ENCODE measurements at places on chromosomes 1 and 21. TPM values are rescaled to one million over a fixed set of nuclear protein-coding genes. Genes with fewer than 3 reads are reported as not detected.

GRCh38 chr1:65359888-65360287 lies 50.5 kb downstream of the DNAJC6 start:
- no peak overlapping the region for H3K4me3 ChIP-seq
- 0 out of 2 replicates have a peak, but pooled peaks cover 5% of the 10 kb centered on the region for H3K4me1 ChIP-seq
- DNase-seq, result no peak

- H3K4me1 ChIP-seq, result no peaks in the 10 kb centered on the region
- H3K4me3 ChIP-seq, result no peak overlapping the region
- H3K27me3 ChIP-seq, result no peaks in the 10 kb centered on the region
- no peak for DNase-seq
These were observed 162.3 kb downstream of the ZNF281 start for GRCh38 chr1:200247518-200247917.

PLEKHG5 gene
- total RNA-seq, result 66.1 TPM

DNA sequence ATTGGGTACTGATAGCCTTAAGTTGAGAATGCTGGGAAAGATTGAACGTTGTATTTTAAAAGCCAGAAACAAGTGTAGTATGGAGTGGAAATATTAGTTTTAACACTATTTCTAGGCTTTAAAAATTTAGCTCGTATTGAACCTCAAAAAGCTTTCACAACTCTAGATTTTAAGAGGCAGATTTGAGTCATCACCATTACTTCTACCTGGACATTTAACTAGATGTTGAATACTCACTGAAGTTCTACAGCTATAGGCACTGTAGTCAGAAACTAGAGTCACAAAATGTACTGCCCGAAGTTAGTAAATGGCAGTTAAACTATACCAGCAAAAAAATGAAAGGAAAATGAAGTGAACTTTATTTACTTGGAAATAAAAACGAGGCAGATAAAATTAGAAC lies 96.5 kb downstream of the NEK7 start:
- H3K27ac ChIP-seq, result peak overlapping the region; percentile 21
- H3K36me3 ChIP-seq, result no peaks in the 10 kb centered on the region
- no peaks in the 10 kb centered on the region for H3K27me3 ChIP-seq
- H3K4me3 ChIP-seq, result no peak overlapping the region

DNA sequence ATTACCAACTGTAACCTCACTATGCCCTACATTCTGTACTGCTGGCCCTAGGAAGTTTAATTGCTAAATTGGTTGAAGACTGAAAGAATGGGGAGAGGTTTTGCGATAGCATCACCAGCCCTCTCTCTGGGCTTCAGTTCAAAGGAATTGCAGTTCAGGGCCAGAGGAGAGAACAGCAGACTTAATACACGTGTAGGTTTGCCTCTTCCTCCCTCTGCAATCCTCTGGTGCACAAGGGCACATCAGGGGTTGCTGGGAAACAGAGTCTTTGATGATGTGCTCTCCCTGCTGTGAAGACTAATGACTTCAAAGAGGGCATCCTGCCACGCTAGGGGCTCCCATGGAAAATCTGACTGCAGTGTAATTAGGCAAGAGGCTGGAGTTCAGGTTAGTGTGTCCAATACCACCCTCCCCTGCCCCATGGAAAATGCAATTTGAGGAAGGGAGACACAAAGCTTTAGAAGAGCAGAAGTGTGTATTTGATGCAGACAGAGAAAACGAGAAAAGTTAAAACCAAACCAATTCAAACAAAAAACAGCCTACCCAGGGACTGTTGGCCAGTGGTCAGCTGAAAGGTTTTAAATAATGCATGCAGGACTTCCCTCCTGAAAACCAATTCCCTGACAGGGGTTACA lies 167.9 kb downstream of the ASTN1 start:
- no peak overlapping the region for H3K4me3 ChIP-seq
- no peak overlapping the region for H3K27ac ChIP-seq
- H3K4me1 ChIP-seq, result peaks cover 10% of the 10 kb centered on the region
- H3K36me3 ChIP-seq, result no peaks in the 10 kb centered on the region
- no peak for DNase-seq
- no peaks in the 10 kb centered on the region for H3K27me3 ChIP-seq

- peaks cover 7% of the 10 kb centered on the region for H3K36me3 ChIP-seq
- no peaks in the 10 kb centered on the region for H3K27me3 ChIP-seq
- DNase-seq, result peak; percentile 50
- peak overlapping the region; percentile 87 for H3K4me3 ChIP-seq
These were observed 1.2 kb downstream of the AGPAT3 start for GRCh38 chr21:43866260-43866629.

UBE4B gene
- total RNA-seq, result 37.9 TPM

DNA sequence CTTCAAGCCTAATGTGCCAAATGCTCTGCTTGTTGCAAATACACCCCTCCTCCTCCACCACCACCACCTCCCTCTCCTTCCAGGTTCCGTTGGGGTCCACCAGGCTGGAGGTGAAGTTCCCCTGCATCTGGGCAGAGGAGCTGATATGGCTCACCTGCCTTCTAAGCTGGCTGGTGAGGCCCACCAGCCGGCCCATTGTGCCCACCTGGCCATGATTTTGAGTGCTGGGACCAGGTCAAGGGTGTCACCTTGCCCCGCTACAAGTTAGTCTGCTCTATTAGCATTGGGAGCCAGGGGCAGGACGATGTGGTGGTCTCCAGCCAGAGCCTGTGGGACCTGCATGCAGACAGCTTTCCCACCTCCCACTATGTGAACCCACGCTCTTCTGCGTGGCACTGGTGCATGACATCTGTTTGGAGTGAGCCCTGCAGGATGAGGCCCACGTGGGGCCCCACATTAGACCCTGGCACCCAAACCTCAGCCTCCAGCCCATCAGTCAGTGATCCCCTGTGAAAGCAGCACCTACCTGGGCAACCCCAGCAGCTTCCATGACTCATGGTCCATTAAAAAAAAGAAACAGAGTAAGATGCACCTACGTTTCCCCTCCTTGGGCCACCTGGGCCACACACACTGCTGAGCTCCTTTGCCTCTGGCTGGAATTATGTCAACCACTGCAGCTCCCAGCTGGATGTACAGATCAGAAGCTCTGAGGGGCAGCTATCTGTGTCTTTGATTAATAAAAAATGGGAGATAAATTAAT lies 15.6 kb upstream of the CDCP2 start:
- peaks cover 6% of the 10 kb centered on the region for H3K4me1 ChIP-seq
- H3K4me3 ChIP-seq, result no peak overlapping the region
- no peaks in the 10 kb centered on the region for H3K27me3 ChIP-seq
- H3K36me3 ChIP-seq, result no peaks in the 10 kb centered on the region
- H3K27ac ChIP-seq, result no peak overlapping the region

- H3K4me1 ChIP-seq, result peaks cover 10% of the 10 kb centered on the region
- no peak overlapping the region for H3K27ac ChIP-seq
- no peaks in the 10 kb centered on the region for H3K36me3 ChIP-seq
- no peaks in the 10 kb centered on the region for H3K27me3 ChIP-seq
- no peak overlapping the region for H3K4me3 ChIP-seq
These were observed 88.0 kb downstream of the HIVEP3 start for GRCh38 chr1:41830726-41831125.

- no peaks in the 10 kb centered on the region for H3K4me1 ChIP-seq
- DNase-seq, result no peak
- no peak overlapping the region for H3K27ac ChIP-seq
- no peak overlapping the region for H3K4me3 ChIP-seq
- peaks cover 21% of the 10 kb centered on the region for H3K27me3 ChIP-seq
- H3K36me3 ChIP-seq, result no peaks in the 10 kb centered on the region
These were observed 86.7 kb upstream of the COL11A1 start for GRCh38 chr1:103194984-103195383.

GRCh38 chr21:41316200-41317062 lies at the start of gene FAM3B:
Gene FAM3B, plus strand, starts transcription at chr21:41316801. Its CDS starts 79 bp downstream, at chr21:41316880.
- no peaks in the 10 kb centered on the region for H3K4me1 ChIP-seq
- H3K27me3 ChIP-seq, result peaks cover 62% of the 10 kb centered on the region
- H3K27ac ChIP-seq, result no peak within 1 kb of the TSS
- peak within 1 kb of the TSS; percentile 40 for H3K4me3 ChIP-seq
- no peaks in the 10 kb centered on the region for H3K36me3 ChIP-seq

FAM43B gene
- total RNA-seq, result 0.11 TPM

DNA sequence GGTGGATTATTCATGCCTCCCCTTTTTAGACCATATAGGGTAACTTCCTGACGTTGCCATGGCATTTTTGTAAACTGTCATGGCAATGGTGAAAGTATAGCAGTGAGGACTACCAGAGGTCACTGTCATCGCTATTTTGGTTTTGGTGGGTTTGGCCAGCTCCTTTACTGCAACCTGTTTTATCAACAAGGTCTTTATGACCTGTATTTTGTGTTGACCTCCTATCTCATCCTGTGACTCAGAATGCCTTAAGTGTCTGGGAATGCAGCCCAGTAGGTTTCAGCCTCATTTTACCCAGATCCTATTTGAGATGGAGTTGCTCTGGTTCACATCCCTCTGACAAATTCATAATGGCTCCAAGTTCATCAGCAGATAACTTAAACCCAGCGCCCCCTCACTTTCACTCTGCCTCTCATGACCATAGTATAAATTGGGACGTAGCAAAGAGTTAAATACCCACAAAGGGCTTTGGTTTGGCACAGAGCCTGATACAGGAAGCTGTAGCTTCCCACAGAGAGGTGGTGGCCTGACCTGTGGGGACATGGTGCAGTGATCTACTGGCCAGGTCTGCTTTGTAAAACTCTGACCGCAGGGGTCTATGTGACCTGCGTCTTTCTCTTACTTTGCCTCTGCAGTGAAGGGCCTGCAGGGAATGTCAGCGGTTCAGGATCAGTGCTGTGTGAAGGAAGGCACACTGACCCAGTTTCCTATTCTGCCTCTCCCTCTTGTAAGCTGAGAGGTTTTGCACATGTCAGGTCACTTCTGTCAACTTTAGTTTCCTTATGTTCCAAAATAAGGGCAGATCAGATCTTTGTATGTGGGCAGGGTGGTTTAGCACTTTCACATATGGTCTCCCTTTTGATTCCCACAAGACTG lies 78.1 kb upstream of the ZNF644 start:
- H3K27ac ChIP-seq, result no peak overlapping the region
- no peak overlapping the region for H3K4me3 ChIP-seq
- no peaks in the 10 kb centered on the region for H3K36me3 ChIP-seq
- DNase-seq, result peak; percentile 46
- H3K4me1 ChIP-seq, result peaks cover 9% of the 10 kb centered on the region

DNA sequence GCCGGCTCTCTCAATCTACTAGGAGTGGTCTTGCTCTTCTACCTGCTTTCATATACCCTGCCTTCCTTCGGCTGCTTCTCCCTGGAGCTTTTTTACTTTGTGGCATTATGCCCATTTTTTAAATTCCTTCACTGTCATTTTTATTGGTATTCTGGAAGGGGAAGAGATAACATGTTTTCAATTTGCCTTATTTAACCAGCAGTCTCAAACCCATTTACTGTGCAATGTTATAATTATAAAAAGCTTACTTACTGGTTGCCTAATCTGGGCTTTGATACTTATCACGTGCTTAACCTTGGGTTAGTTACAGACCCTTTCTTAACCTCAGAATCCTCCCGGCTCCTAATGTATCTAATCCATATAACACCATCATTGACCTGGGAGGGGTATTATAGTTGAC lies 128.1 kb downstream of the SIPA1L2 start:
- H3K27me3 ChIP-seq, result no peaks in the 10 kb centered on the region
- H3K4me1 ChIP-seq, result no peaks in the 10 kb centered on the region
- no peaks in the 10 kb centered on the region for H3K36me3 ChIP-seq
- no peak overlapping the region for H3K4me3 ChIP-seq
- no peak overlapping the region for H3K27ac ChIP-seq
- no peak for DNase-seq

DNA sequence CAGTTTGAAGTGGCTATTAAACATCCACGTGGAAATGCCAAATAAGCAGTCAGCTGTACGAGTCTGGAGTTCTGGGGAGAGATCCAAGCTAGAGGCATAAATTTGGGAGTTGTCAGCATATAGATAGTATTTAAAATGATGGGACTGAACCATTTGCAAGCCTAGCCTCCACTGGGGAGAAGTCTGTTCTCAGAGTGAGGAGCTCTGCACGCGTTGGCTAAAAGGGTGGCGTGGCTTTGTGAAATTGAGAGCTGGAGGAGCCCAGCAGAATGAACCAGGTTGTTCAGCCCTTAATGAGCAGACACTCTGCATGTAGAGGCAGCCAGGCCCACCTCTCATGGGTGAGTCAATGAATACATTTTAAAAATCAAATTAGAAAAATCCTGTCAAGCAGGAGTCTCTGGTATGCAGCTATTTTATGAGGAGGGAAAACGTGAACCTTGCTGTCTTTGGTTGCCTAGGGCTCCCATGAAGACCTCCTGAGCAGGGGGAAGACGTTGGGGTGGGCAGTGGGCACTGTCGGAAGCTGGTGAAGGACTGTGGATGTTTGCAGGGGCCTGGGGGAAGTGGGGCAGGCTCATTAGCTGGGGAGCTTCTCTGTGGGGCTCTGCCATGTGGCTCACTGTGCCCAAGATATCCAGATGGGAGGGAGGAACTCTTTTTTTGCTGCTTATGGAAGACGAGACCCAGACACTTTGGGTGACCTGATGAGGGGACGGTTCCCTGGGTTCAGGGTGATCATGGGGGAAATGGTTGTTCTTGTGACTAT lies 18.8 kb downstream of the TMCC2 start:
- no peaks in the 10 kb centered on the region for H3K36me3 ChIP-seq
- H3K4me3 ChIP-seq, result no peak overlapping the region
- H3K27ac ChIP-seq, result no peak overlapping the region
- DNase-seq, result peak; percentile 26
- no peaks in the 10 kb centered on the region for H3K4me1 ChIP-seq

DNA sequence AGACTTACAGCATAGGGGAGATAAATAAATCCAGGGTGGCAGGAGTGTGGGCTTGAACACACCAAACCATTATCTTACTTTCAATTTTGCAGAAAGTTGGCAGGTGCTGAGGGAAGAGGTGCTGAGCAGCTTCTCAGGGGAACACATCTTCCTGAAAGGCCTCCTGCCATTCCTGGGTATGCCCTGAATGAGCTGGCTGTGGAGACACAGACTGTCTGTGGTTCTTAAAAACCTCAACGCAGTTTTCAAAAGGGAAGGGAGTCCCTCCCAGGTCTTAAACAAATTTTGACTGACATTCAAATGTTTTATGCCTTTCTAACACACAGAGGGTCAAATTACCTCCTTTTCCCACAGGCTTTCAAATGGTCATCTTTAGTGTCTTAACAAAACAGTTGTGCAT lies 166.9 kb downstream of the TNFSF18 start:
- peak; percentile 45 for DNase-seq
- H3K36me3 ChIP-seq, result no peaks in the 10 kb centered on the region
- peaks cover 42% of the 10 kb centered on the region for H3K4me1 ChIP-seq
- H3K4me3 ChIP-seq, result no peak overlapping the region

GRCh38 chr1:110321846-110322245 lies 17.3 kb upstream of the RBM15 start:
- H3K4me3 ChIP-seq, result no peak overlapping the region
- no peak overlapping the region for H3K27ac ChIP-seq
- H3K4me1 ChIP-seq, result peaks cover 8% of the 10 kb centered on the region
- H3K27me3 ChIP-seq, result no peaks in the 10 kb centered on the region
- no peak for DNase-seq

TMEM53 gene
- total RNA-seq, result 9.3 TPM

GRCh38 chr1:28439320-28439719 lies 66.5 kb upstream of the RCC1 start:
- H3K36me3 ChIP-seq, result no peaks in the 10 kb centered on the region
- no peak for DNase-seq
- H3K27ac ChIP-seq, result peak overlapping the region; percentile 81
- peaks cover 34% of the 10 kb centered on the region for H3K4me1 ChIP-seq
